COR-L47 (cell line): ENCODE measurements at places on chromosomes 6 and 20.

DNA sequence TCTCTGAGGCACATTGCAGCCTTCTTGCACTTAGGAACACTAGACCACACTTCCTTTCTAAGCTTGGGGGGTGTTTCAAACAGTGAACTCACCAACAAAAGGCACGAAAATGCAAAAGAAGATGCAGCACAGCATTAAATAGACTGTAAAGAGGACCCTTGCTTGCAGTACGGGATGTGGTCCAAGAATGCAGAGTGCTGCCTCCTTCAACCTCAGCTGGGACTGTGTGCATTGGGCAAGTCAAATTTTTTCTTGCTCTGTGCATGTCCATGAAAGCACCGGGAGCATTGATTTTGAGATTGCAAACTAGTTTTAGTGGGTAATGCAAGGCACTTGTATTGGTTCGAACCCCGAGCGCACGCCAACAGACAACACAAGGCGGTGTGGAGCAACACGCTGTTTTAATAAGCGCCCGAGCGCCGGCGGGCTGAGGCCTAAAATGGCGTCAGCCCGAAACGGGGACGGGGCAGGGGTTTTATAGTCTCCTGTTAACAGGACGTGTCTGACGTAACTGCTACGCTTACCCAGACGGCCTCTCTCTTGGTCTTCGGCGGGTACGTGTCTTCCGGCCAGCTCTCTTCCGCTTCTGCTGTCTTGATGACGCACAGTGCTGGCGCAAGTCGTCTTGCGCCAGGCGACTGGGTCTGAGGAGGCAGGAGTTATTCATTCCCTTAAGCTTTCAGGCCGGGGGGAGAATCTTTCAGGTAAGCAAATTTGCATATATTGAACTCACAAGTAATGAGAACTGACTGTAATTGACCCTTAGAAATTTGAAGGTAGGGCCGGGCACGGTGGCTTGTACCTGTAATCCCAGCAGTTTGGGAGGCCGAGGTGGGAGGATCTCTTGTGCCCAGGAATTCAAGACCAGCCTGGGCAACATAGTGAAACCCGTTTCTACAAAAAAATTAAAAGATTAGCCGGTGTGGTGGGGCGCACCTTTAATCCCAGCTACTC, 18.7 kb upstream of the ZFP64 start:
- DNase-seq, result no peak

- no peak for DNase-seq
These were observed 65.6 kb downstream of the SCAND1 start for GRCh38 chr20:35888657-35889056.

- DNase-seq, result peak; percentile 56
These were observed 28.4 kb downstream of the LYRM2 start for GRCh38 chr6:89610149-89610642.

DNA sequence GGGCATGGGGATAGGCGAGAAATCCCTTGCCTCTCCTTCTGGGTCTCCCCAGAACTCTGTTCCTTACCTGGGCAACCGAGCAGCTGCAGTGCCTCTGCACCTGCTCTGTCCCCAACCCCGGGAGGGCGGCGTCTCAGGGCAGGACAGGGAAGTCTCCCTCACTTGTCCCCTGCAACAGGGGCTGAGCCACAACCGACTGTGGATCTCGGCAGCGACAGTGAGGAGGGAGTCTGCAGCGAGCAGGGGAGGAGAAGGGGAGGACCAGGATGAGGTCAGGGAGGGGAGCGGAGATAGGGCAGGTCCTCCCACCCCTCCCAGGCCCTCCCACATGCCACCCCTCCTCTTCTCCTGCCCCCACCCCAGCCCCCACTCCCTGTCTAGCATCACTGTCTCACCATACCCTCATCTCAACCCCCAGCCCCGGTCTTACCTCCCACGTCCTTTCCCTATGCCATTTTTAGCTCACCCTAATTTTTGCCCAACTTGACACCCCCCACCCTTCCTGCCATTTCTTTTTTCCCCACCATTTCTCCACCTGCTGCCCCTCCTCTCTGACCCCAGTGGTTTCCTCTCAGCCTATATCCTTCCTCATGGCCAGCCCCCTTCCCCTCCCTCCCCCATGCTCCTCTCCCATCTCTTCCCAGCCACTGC, at the start of gene TNXB:
TSS of gene TNXB (minus strand) at position 225 of the 651 bp plus-strand sequence. CDS start 11,140 bp downstream, outside the sequence.
- DNase-seq, result no peak

- DNase-seq, result no peak
These were observed 356.0 kb upstream of the CITED2 start for GRCh38 chr6:139730340-139730974.

GRCh38 chr20:23279836-23280235, 70.8 kb upstream of the NXT1 start:
- DNase-seq, result no peak

DNA sequence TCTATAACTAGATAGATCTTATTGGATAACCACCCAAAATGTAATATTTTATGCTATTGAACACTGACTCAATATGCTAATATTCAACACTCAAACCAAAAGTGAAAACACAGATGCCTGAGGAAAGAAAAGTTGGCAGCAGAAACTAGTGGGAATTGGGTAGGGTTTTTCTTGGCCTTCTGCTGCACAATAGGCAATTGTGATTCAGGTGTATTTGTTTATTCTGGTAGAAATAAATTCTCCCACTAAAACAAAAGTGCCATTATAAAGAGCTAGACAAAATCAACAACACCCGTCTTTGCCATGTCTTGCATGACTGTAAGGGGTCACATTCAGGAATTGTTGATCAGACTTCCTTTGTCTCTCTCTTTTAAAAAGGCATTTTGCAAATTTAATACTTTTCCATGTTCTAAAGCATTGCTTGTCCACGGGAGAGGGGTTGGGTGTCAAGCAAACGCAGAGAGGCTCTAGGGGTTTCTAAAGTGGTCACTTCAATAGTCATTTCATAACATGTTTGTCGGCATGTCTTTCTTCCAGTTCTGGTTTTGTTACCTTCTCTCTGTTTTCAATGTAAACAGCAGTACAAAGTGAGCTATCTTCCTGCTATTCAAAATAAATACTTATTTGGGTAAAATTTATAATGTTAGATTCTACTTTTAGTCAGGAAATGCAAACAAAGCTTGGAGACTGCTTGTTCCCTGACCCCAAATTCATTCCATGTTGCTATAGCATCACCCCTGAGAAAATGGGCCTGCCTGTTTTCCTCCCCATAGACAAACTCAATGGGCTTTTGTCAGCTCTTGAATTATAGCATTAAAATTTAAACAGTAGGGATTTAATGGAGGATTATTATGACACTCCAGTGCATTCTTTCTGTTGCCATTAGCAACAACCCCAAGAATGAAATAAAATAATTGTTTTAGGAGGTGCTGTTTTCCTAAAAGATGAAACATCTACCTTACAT, 217.0 kb upstream of the CCN2 start:
- no peak for DNase-seq

DNA sequence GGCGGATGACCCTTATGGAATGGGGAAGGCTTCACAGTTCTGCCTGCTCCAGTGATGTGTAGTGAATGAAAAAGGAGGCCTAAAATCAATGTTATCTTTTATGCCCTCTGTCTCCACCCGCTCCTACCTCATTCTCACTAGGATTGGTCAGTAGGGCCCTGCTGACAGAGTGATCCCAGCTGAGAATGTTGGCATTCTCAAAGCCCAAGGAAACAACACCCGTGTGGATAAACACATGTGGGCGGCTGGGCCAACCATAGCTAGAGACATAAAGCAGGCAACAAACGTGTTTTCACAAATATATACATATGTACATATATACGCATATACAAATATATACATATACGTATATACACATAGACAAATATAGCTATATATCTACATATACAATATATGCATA, 4.5 kb downstream of the RIPK1 start:
- no peak for DNase-seq

- DNase-seq, result no peak
These were observed 73.6 kb upstream of the HCRTR2 start for GRCh38 chr6:55100686-55101085.

DNA sequence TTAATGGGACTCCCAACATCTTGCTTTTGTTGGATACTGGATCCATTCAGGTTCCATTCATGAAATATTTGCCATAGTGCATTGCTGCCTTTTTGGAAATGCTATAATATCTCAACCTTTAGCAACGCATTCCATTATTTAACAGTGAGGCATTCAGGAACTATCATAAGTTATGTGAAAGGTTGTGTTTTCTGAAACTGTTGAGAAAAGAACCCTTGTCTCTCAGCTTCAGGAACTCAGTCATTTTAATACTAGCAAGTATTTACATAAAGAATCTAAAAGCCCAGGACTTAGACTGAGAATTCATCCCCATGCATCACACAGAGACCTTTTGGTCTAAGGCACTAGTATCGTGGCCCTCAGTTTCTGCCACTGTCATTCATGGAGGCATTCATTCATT, 24.9 kb upstream of the SASH1 start:
- DNase-seq, result no peak

DNA sequence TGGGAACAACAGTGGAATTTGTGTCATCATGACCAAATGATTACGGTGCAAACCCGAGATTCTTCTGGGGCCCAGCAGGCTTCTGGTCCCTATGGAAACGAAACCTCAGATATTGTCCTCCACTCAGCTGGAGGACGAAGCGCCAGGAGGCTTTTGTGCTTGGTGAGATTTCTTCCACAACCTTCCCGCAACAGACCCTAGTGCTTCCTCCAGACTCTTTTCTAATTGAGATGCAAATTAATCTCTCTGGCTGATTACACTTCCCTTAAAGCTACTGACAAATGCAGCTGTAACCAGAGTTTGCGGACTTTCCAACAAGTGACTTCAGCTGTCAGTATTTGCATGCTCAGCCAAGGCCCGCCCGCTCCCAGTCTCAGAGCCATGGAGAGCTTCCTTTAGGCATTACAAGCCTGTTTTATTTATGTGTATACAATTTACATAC, 96.0 kb downstream of the INSM1 start:
- peak; percentile 77 for DNase-seq

DNA sequence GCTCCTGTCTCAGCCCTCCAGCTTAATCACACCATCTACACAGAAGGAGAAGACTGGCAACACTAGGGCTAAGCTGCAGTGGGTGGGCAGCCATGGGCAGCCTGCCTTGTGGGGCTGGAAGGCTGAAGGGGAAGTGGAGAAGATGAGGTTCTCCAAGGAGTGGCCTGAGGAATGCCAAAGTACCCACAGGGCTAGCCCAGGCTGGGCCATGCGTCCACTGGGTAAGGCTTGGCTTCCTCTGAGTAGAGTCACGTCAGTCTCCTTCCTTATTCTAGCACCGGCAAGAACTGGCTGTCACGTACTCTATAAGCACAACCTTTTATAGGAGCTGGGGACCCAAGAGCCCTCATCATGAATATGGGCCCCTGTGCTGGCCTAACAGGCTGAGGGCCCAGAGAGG, 110.6 kb upstream of the SIRPA start:
- no peak for DNase-seq

- no peak for DNase-seq
These were observed 68.6 kb upstream of the FBXL4 start for GRCh38 chr6:99016355-99016754.

DNA sequence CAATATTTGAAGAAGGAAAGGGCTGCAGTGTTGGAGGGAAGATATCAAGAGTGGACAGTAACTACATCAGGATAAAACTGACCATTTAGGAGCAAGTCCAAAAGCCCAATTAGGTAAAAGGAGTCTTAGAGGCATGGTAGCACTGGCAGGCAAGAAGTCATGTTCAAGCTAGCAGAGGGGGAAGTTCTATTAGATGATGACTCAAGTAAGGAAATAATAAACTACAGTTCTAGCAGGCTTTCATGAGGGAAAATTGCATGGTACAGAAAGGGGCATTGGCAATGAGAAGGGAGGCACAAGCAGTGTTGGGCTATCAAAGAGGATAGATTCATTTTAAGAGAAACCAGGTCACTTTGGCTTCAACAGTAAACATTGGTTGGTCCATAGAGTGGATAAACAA, 156.1 kb upstream of the PTPRK start:
- DNase-seq, result no peak

DNA sequence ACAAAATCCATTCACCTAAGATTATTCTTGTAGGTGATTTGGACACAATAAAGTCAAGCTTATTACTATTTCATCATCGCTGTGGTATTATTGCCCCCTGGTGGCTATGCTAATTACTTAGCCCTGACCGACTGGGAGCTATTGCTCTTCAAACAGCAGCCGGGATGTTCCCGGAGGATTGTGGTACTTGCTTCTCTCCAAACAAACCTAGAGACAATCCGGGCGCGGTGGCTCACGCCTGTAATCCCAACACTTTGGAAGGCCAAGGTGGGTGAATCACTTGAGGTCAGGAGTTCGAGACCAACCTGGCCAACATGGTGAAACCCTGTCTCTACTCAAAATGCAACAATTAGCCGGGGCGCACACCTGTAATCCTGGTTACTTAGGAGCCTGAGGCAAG, 15.4 kb upstream of the STMND1 start:
- DNase-seq, result peak; percentile 56

GRCh38 chr6:42783876-42784642, 2.2 kb downstream of the BICRAL start:
- no peak for DNase-seq

DNA sequence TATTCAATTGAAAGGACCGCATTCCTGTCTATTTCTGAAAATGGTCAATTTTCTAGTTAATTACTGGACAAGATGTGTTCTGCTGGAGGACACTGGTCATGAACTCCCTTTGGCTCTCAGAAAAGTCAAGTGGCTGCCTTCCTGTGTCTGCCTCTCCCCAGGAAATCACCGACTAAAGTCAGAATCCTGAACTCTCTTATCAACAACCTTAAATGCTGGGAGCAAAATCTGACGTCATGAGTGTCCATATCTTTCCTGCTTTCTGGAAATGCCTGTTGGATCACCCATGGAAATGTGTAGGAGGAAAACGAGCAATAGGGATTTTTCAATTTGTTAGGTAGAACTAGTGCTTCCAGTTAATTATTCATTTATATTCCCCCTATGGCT, 53.5 kb upstream of the PLCB1 start:
- no peak for DNase-seq

DNA sequence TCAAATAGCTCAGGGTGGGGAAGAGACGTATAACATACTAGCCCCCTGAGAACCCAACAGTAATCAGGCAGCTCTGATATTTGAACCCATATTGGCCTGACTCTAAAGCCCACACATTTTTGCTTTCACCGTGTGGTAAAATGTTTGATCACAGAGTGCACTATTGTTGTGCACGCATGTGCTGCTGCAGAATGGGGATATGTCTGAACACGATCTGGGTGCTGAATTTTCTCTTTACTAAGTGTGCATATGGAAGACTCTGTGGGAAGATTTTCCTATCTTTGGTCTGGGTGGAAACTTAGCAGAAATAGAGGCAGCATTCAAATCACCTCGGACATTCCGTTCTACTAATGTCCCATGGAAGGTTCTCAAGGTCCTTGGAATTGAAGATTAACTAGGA, 800.1 kb downstream of the TFAP2A start:
- DNase-seq, result no peak

- no peak for DNase-seq
These were observed 36.5 kb upstream of the MPC1 start for GRCh38 chr6:166419286-166419685.

- no peak for DNase-seq
These were observed 696.7 kb downstream of the RNF144B start for GRCh38 chr6:19083801-19084200.

- no peak for DNase-seq
These were observed 4.8 kb upstream of the NHSL1 start for GRCh38 chr6:138503881-138504680.

- DNase-seq, result no peak
These were observed 36.0 kb upstream of the FOXA2 start for GRCh38 chr20:22620342-22620741.
